Activated T-cell treated with anti-CD3 and anti-CD28 coated beads for 24 hours (primary cell): ENCODE measurements at places on chromosomes 1 and 21.

GRCh38 chr1:21857840-21858670 is 46.0 kb downstream of the LDLRAD2 start:
- no peak for DNase-seq

GRCh38 chr1:116567790-116568661 is 2.8 kb downstream of the CD58 start:
- no peak for DNase-seq

DNA sequence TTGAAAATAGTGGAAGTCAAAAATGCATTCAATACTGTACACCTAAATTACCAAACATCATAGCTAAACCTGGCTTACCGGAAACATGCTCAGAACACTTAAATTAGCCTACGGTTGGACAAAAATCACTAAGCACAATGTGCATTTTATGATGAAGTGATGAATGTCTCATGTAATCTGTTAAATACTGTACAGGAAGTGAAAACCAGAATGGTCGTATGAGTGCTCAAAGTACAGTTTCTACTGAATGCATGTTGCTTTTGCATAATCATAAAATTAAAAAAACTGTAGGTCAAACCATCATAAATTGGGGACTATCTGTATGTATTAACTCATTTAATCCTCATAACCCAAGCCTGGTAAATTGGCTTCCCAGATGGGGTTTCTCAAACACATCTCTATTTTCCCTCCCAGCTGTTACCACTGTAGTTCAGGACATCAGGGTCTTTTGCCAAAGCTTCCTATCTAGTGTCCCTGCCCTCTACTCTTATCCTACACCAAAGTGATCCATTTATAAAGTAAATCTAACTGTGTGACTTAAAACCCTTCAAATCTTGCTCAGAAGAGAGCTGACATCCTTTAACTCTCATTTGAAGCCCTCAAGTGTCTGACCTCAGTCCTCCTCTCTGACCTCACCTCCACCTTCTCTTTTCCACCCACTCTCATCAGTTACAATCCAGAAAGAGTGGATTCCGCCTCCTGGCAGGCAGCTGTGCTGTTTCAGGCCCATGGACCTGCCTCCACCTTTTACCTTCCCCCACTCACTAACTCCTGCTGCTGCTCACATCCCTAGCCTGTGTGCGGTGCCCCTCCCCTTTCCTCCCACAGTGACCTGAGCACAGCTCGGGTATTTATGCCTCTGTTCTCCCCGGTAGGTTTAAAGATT is 356.4 kb upstream of the ST6GALNAC5 start:
- no peak for DNase-seq

GRCh38 chr1:154775621-154776605 is 94.2 kb downstream of the KCNN3 start:
- no peak for DNase-seq

- DNase-seq: no peak
These were observed 44.4 kb upstream of the B3GALT5 start for GRCh38 chr21:39568361-39568760.

DNA sequence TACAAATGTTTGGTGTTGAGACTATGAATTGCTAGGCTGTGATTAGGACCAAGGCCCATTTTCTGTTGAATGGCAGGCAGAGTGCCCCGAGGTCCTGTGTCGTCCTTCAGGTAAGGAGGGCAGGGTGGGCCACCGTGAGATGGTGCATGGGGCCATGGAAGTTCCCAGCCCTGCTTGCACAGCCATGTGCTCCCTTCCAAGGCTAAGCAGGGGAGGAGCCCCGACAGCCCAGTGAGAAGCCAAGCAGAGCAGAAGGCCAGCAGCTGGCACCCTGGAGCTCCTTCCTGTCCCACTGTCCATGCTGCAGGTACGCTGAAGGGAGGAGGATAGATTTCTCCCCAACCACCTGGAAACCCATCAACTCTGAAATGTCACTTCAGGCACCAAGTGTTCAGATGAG is 8.2 kb upstream of the NUAK2 start:
- no peak for DNase-seq

GRCh38 chr1:182135946-182136345 is 74.4 kb upstream of the ZNF648 start:
- DNase-seq: no peak

GRCh38 chr1:54882519-54882918 is 4.5 kb downstream of the DHCR24 start:
- DNase-seq: no peak
